ENCODE measurements at places on chromosomes 1 and 21.
A peak's percentile ranks its signal among the peaks of the same experiment; 100 is the strongest.

GRCh38 chr1:147752511-147752910 lies 7.9 kb downstream of the GJA5 start:
- no peak for DNase-seq

DNA sequence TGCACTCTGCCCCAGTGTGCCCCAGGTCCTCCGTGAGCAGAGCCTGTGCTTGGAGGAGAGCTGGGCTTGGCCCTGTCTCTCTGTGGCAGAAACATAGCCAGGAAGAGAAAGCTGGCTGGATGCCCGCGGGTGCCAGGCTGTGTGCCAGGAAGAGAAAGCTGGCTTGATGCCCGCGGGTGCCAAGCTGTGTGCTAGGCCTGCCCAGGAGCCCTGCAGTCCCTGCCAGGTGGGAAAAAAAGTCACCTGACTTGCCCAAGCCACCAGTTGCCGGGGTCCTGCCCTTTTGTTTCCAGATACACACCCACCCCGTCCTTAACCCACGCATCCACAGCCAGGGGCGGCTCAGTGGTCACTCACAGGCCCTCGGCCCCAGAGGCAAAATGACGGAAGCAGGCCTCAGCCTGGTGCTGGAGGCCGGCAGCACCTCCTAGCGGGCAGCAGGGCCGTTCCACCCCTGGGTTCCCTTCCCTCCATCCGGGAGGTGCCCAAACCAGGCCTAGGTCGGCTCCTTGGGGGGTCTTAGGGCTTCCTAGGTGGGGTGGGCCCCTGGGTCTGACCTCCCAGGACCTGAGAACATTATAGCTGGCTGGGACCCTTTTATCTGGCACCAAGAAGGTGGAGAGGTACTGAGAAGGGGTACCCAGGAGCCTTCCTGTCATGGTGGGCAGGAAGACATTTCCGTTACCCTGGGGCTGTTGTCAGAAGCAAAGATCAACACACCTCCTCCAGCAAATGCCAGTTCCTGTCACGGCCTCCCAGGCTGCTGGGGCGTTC lies 9.1 kb downstream of the ITGB2 start:
- no peak for DNase-seq

DNA sequence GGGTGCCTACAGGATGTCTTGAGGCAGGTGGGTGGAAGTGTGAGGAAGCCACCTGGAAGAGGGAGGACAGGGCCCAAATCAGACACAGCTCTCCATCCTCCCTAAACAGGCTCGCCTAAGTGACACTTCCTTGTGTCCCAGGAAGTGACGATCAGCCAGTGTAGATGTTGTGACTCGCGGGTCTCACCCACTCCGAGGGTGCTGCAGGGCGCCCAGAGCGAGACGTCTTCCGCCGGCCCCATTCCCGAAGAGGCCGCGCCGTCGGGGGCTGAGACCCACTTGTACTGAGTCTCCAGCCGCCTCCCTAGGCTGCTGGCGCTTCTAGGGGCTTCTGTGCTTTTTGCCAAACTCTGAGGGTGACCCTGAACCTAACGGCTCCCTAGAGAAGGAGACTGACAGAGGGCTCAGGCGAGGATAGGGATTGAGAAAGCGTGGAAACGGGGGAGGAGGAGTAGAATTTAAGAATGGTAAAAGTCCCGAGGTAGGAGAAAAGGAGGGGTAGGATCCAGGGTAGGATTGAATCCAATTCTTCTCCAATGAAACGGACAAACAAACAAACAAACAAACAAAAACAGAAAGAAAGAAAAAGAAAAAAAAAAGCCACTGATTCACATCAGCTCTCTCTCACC lies 543 bp upstream of the MARK1 start:
- DNase-seq: peak; percentile 21

DNA sequence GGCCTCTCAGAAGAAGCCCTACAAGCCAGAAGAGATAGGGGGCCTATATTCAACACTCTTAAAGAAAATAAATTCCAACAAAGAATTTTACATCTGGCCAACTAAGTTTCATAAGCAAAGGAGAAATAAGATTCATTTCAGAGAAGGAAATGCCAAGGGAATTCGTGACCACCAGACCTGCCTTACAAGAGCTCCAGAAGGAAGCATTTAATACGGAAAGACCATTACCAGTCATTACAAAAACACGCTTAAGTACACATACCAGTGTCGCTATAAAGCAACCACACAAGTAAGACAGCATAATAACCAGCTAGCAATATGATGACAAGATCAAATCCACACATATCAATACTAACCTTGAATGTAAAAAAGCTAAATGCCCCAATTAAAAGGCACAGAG lies 704.9 kb upstream of the CHRM3 start:
- no peak for DNase-seq

DNA sequence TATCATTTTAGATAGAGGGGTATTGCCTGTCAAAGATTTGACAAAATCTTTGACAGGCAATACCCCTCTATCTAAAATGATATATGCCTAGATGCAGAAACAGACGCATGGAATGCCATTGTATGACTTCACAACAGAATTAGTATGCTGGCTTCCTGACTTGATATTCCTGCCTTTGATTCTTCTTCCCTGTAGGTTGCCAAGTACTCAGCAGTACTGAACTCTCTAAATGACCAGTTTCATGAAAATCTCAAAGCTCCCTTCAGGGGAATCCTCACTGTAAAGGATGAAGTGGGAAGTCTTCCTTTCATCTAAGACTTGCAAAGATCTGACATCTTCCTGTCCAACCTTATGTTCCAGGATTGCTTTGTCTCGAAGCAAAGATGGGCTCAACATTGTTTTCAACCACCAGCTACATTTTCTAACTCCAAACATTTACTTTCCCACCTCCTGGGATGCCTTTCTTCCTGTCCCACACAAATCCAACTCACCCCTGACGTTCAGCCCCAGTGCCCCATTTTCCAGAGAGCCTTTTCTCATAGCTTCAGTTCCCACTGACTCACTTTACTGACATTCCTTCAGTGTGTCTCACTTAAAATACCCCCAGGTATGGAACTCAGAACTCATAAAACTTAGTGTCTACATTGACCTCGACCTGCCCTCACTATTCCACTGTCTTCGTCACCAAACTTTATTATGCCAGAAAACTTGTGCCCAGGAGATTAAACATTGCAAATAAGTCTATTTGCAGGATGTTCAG lies 67.3 kb upstream of the KCNJ6 start:
- DNase-seq: no peak

DNA sequence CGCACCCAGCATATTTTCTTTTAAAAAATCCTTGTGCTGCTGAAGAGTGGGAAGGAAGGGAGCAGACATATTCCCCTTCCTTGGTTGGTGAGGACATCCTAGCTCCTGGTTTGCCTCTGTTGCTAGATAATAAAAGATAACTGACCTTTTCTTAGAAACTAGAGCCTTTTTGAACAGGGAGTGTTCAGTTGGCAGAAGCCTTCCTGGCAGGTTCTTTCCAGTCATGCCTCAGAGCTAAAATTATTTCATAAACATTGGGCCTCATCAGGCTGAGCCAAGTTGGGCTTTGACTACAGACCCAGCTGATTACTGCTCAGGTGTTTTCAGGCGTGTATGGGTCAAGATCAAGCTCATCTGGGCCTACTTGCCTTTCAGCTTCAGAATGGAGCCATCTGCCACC lies 22.7 kb upstream of the SH3BGRL3 start:
- no peak for DNase-seq

All from foreskin fibroblast (primary cell).